ENCODE measurements at places on chromosomes 12 and 14.

DNA sequence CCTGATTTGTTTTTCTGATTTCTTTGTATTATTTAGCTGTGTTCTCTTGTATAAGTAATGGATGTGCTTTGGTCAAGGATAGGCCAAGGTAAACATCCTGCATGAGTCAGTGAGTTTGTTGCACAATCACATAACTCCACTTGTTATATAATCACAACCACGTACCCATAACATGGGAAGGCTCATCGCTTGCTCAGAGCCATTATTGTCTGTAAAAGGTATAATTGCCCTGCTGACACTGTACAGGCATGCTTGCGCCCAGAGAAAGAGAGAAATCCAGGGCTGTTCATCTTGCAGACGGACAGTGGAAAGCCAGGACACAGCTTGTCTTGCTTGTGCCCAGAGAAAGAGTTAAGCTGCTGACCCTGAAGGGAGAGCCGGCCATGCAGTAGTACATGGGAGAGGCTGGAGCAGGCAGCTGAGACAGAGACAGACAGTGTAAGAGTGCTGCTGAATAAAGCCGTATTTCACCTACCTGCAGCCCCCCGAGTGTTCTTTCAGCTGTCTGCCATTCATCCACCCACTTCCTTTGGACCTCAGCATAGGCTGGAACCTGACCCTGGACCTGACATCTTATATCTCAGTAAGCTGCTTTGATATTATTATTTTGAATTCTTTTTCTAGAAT is 174.7 kb upstream of the DAAM1 start:
- DNase-seq: no peak

GRCh38 chr12:105744371-105745058 is 394.2 kb downstream of the NUAK1 start:
- DNase-seq: no peak

DNA sequence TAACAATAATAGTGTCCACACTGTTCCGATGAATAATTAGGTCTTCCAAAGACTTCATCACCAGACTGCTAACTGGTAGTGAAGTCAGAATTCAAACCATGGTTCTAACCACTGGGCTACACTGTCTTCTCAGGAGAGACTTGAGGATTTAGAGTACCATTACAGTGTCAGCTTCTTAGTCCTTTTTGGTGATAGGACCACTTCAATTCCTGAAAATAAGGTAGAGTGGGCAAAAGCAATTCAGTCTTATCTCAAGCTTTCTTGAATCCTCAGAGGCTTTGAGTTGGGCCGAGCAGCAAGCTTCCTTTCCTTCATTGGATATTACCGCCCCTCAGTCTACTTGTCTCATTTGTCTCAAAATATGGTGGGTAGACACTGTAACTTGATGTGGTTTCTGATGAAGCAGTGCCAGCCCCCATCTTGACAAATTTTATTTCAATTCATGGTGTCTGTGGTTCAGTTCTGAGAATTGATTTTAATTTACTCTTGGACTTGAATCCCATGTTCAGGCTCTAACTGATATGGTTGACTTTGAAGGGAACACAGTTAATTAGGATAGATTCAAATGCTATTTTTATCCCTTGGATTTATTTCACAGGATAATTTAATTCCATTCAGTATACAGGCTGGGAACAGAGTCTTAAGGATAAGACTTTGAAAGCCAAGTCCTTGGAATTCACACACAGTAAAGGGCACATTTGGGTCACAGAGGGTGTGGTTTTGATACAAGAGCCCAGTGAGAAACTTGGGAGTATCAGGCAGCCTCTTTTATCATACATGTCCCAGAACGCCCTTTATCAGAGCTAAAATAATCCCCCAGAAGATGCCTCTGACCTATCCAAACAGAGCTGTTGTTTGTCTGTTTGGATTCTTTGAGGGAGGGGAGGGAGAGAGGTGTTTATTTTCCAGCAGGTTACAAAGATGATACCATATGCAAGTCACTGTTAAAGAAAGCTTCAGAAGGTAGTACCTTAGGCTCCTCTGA is 167.3 kb downstream of the PRKCH start:
- DNase-seq: no peak

DNA sequence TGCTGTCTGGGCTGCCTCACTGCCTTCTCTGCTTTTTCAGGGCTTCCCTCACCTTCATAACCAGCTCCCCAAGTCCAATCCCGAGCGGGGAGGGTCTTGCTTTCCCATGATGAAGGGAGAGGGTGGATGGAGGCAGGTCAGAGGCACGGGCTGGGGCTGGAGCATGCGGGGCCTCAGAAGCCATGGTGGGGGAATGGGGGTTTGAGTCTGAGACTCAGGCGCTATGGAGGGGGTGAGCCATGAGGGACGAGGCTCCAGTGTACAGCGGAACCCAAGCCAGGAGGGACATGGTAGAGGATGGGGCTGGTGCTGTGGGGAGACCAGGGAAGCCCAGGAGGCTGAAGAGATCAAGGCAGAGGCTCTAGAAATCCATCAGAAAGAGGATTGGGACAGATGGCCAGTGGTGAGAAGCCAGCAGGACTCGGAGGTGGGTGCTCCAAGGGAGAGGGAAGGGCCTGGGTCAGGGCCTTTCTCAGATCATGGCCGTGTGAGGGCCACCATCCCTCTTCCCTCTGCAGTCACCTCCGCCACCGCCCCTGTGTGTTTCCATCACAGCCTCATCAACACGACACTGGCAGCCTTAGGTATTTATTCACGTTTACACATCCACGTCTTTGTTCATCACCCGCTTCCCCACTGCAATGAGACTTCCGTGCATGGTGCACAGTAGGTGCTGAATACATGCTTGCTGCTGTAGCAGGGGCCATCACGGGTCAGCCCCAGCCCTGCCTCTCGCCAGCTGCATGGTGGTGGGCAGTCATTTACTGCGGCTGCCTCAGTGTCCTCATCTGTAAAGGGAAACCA is 144.7 kb downstream of the ADGRD1 start:
- no peak for DNase-seq

- DNase-seq: no peak
Observed at GRCh38 chr12:92297405-92297804, 151.8 kb upstream of the BTG1 start.

DNA sequence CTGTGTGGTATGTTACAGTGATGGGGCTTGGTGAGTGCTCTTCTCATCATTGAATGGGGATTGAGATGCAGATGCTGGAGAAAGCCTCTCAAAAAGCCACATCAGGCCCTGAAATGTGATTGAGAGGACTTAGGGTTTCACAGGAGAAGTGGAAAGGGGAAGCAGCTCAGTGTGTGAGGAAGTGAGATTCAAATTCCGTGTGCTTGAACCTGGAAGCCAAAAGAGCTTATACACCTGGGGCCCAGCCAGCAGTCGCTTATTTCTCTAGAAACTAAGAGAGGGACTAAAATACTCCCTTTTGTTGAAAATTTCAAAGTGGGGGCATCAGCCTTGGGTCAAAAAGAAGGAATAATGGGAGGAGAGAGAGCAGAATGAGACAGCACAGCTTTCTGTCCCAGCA is 39.1 kb upstream of the GZMB start:
- DNase-seq: peak; percentile 69

- no peak for DNase-seq
Observed at GRCh38 chr12:116434155-116435011, 124.8 kb upstream of the MAP1LC3B2 start.

DNA sequence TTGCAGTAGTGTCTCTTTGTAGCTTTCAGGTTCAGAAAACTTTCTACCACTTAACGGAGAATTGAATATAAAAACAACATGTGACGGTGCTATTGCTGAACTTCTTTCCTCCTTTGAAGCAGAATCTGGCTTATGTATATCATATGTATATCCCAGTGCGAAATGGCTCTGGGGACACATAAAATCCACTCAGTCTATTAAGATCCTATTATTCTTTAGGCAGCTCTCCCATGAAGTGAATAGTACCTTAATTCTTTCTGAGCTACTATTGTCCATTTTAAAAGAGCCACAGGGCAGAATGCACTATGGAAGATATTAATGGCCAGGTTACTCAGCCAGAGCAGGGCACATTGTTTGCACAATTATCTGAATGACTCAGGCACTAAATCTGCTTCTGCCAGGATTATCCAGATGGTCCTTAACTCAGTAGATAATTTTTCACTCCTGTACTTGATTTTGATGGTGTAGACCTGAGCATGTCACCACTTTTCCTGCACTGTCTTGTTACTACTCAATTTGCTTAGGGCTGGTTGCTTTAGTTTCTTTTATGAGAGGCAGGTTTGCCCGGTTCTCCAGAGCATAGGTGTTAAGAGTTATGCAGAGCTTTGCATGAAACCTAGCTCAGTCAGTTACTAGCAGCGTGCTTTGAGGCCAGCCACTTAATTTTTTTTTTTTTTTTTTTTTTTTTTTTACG is 5.5 kb downstream of the CNTN1 start:
- DNase-seq: no peak

DNA sequence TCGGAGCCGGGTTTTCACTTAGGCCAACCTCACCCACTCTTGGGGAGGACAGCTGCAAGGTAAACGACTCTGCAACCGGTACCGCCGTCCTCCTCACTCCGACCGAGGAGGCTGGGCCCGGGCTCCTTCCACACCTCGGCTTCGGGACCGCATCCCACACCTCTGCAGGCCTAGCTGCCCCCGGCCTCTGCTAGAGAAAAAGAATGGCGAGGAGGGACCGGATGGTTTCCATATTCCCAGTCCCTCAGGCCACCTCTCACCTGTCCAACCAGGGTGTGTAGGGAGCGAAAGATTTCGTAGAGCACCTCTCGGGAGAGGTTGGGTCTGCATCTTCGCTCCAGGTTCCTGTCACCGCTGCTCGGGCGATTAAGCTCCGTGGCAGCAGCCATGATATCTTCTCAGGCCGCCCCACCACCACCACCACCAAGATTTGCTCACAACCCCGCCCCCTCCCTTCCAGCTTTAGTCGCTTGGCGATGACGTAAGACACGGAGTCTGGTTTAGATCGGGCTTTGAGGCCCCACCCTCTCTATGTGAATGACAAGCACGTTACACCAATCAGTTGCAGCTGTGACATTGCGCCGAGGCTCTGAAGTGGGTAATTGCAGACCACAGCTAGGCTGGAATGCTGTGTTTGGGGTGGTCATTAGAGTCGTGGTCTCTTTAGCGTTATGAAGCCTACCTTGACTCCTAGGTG is at the start of gene MBIP:
Gene MBIP, minus strand, starts transcription at position 438 of the 697 bp plus-strand sequence. Its CDS starts 49 bp downstream, at position 389.
- DNase-seq: peak; percentile 96

GRCh38 chr12:49680075-49680474 is 27.1 kb downstream of the FMNL3 start:
- no peak for DNase-seq

GRCh38 chr12:86193931-86194330 is 62.3 kb downstream of the MGAT4C start:
- no peak for DNase-seq

- peak; percentile 84 for DNase-seq
Observed at GRCh38 chr14:72714094-72714493, 179.8 kb downstream of the DPF3 start.

DNA sequence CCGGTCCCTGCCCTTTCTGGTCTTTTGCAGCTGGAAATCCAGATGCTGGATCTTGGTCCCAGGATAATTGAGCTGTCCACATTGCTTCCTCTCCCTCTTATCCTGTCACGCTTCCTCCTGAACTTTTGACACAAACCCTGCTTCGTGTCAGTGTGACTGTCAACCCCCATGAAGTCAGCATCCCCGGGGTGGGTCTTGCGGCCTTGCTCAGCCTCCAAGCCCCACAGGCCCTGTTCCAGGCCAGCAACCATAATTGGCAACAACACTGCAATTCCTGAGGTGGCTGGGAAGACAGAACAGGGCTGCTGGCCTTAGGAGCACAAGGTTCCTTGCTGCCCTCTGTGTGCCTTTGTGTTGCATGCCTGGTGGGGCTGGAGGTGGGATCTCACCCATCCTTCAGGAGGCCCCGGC is 74.9 kb downstream of the NTF3 start:
- no peak for DNase-seq

DNA sequence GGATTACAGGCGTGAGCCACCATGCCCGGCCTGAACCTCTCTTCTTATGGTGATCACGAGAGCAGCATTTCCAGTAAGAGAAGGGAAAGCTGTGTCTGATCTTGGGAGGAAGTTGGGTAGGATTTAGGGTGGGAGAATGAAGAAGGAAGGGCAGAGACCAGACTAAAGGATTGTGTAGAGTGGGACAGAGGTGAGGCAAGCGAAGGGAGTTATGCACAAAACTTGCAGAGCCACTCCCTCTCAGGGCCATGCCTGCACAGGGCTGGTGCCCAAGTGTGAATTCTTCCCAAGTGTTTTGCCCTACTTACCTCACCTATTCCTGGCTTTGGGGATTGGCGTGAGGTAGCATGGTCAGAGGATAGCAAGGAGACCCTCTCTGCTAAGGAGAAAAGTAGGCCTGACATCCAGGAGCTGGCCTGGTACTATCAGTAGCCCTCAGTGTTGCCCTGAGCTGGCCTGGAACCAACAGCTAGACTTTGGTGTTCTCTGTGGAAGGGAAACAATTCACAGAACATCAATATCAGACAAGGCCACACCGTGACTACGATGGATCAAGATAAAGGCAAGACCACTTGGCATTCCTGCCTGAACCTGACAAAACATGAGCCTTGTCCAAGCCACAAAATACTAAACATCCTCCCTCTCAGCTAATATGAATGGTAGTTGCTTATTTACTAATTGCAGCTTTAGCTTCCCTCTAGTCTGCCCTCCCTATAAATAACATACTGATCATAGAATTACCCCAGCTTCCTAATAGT is 201.0 kb upstream of the AMIGO2 start:
- DNase-seq: no peak
